ENCODE measurements at places on chromosomes 4 and X. TPM values are rescaled to one million over a fixed set of nuclear protein-coding genes. Genes with fewer than 3 reads are reported as not detected.

GRCh38 chrX:127243654-127244053, 424.1 kb downstream of the PRR32 start:
- no peak for DNase-seq

DNA sequence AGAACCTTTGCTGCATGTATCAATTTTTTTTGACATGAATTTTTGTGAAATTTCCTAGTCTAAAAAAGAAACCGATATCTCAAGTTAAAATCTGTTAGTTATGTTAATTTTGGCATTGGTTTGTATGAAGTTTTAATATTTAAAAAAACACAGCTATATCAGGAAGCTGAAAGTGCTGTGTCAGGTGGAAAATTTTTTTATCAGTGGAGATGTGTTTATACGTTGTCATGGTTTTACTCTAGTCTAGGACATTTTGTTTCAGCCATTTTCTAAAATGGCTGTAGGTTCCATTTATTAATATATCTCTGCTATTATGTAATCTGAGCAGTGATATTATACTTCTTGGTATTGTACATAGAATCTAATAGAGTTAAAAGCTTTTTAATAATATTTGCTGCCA, 34.2 kb downstream of the OCRL start:
- DNase-seq, result no peak

The CFI gene
- polyA plus RNA-seq, result not detected

The APEX2 gene
- polyA plus RNA-seq, result 53.4 TPM

The ATP1B4 gene
- polyA plus RNA-seq, result not detected

- no peak for DNase-seq
These were observed 47.5 kb upstream of the IGFBP7 start for GRCh38 chr4:57157596-57158137.

DNA sequence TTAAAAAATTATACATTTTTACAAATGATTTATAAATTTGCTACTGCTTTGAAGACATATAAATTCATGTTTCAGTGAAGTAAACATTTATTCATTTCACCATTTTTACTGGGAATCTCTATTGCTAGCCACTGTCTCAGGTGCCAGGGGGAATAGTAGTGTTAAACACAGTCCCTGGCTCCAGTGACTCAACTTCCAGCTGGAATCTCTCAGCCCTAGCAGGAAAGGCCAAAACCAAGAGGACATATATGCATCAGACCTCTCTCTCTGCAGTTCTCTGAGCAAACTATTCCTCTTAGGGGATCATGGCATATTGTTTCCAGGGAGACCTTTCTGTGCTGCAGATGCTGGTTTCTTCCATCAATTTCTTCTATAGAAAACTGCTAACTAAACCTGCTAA, 1009.0 kb upstream of the LCORL start:
- no peak for DNase-seq
